ENCODE measurements at places on chromosomes 1 and 21.

GRCh38 chr1:230308039-230308438 is 118.1 kb downstream of the PGBD5 start:
- peak; percentile 89 for DNase-seq

- DNase-seq, result no peak
Measured at GRCh38 chr1:213998785-213999184, 11.0 kb downstream of the PROX1 start.

GRCh38 chr1:41371630-41372599 is 10.7 kb downstream of the FOXO6 start:
- DNase-seq, result no peak

DNA sequence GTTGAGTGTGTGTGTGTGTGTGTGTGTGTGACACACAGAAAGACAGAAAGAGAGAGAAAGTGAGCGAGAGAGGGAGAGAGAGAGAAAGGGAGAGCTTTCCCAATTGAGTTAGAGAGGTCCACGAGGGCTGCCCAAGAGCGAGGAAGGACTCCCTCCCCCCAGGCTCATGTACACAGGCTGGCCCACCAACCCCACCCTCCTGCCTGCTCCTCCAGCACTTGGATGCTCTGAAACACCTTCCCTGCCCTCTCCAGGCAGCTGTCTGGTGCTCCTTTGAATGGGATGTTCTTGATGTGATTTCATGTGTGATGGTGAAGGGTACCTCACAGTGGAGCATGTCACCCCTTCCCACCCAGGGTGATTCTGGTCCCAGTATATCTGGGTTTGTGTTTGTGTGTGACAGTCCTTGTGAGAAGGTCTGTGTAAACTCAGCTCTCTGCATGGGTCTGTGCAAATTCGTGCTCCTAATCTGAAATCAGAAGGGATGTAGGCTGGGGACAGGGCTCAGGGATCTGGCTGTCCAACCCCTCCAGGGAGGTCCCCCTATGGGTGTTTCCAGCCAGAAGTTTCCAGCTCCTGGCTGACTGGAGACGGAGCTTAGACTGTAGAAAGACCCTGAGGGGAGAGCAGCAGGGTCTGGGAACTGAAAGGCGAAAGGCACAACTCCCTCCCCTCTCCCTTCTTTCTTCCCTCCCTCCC is 6.8 kb upstream of the PEAR1 start:
- DNase-seq, result no peak

DNA sequence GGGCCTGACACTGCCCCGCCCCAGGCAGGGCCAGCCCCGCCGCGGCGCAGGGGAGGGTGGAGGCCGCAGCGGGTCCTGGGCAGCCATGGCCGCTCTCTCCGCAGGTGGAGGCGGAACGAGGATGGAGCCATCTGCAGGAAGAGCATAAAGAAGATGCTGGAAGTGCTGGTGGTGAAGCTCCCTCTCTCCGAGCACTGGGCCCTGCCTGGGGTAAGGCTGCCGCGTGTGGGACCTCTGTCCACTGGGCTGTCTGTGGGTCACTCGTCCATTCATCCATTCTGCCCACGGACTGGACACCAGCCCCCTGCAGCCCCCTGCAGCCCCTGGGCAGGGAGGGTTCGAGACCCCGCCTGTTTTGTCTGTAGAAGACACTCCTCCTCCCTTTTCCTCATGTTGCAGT is 18.4 kb upstream of the LRRC3 start:
- DNase-seq, result no peak

DNA sequence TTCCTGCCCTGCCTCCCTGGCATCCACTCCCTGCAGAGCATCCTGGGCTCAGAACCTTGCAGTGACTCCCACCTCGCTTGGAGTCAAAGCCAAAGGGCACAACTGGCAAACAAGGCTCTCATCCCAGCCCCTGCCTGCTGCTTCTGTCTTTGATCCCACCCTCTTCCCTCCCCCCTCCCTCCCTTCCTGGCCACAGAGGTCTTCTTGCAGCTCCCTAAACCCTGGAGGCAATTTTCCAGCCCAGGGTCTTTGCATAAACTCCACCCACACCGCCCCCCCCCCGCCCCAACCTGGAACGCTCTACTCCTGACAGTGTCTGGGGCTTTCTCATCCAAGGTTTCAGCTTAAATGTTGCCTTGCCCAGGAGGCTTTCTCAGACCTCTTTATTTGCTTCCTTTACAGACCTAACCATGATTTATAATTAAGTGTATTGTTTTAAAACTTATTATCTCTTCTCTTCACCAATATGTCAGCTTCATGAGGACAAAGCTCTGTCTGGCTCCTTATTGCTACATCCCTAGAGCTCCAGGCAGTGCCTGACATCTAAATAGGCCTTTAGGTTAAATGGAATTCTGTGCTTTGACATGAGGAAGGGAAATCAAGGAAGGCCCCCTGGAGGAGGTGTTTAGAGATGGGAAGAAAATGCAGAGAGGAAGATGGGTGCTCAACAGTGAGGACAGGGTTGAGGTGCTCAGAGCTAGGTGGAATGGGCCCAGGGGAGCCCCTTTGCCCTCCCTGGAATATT is 37.7 kb upstream of the PADI1 start:
- DNase-seq, result no peak

DNA sequence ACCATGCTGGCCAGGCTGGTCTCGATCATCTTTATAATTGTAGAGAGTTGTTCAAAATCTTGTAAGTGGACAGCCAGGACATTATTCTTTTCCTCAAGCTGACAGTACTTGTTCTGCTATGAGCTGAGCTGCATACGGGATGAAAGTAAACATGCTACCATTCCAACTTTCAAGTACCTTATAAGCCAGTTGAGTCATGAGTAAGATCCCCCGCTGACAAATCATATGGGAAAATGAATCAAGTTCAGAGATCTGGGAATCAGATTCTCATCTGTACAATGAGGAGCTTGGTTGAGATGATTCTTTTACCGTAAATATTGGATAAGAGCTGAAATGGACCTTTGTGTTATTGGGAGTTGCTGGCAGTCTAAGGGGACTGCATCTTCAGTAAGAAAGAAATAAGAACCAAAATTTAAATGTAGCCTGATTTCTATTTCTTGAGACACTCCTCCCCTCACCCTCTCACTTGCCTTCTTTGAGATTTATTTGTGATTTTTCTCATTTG is 62.7 kb downstream of the CENPF start:
- DNase-seq, result no peak

DNA sequence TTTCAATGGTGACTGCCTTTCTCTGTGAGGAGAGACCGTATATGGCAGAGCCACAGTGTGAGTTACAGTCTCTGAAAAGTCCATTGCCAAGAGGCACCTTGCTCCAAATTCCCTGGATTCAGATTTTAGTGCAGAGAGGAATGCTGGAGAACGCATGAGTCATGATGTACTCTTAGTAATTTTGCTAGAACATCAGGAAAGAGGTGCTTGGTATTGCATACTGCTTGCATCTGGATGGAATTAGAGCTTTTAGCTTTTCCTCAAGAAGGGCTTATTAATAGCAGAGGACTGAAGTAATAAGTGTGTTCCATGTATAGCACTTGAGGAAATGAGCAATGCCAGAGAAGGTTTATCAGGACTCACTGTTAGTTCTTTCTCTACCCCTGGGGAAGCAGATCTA is 40.5 kb upstream of the AKT3 start:
- DNase-seq, result no peak

- no peak for DNase-seq
Measured at GRCh38 chr1:221688488-221688843, 53.4 kb downstream of the DUSP10 start.

DNA sequence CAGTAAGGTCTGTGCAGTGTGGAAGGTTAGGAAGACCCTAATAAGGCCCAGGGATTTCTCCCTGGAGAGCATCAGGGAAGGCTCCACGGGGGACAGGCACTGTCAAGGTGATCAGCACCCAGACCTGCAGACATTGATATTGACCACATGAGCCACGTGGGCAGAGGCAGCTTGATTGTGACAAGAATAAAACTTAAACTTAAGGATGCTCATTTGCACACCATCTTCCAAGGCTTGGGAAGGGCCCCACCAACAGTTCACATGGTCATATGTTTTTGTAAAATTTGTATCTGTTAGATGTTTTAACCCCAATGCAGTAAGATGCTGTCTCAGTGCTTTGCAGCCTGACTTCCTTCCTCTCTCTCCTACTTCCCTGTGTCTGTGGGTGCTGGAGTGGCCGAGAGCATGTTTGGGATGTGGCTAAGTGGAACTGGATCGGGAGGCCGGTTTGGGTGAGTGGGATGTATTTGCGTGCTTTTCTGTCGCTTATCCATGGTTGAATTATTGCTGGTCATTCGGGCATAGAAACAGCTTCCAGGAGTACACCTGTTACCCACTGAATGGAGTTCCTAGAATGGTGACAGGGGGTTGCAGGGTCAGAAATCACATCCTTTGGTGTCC is 49.8 kb upstream of the OLIG2 start:
- no peak for DNase-seq

- DNase-seq, result no peak
Measured at GRCh38 chr1:20896826-20897225, 109.7 kb upstream of the HP1BP3 start.

- no peak for DNase-seq
Measured at GRCh38 chr1:162386292-162387225, 5.0 kb downstream of the C1orf226 start.

GRCh38 chr1:78003882-78004718 is 639 bp upstream of the DNAJB4 start:
- peak; percentile 77 for DNase-seq

GRCh38 chr1:64567426-64568170 is 97.7 kb downstream of the CACHD1 start:
- DNase-seq, result peak; percentile 13

GRCh38 chr1:27564710-27565649 is 39.0 kb downstream of the AHDC1 start:
- no peak for DNase-seq

- no peak for DNase-seq
Measured at GRCh38 chr1:91699339-91699974, 186.5 kb downstream of the TGFBR3 start.

- no peak for DNase-seq
Measured at GRCh38 chr21:29737186-29737585, 202.6 kb downstream of the GRIK1 start.

DNA sequence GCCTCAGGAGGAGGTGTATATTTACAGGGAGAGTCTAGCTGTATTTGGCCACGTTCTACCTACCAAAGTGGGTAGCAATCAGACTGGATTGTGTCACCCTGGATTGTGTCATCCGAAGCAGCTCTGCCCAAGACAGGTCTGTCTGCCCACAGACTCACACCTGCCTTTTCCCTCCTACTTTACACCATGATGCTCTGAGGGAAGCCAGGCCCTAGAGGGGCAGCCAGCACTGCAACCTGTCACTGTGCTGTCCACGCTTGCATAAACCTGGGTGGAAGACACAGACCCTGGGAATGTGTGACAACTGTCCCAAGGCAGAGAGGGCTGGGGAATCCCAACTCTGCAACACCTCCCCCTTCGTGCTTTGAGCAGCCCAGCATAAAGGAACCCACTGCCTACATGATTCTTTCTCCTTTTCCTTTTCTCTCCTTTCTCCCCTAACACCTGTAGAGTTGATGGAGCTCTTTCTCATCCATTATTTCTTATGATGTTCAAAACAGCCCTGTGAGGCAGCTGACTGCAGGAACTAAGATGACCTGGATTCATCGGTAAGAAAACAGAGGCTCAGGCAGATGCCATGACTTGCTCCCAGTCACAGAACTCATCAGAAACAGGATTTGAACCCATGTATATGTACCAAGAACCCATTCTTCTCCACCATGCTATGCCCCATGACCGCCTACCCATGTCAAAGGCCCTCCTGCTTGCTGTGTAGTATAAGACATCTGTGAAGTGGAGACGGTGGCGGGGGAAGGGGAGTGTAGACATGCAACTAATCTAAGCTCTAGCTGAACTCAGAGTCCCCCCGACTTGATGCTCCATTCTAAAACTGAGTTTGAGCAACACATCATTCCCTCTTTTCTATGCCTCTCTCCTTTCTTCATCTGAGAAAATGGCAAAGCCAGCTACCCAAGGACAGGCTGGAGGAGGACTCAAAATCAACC is 55.9 kb downstream of the ITPKB start:
- DNase-seq, result no peak

DNA sequence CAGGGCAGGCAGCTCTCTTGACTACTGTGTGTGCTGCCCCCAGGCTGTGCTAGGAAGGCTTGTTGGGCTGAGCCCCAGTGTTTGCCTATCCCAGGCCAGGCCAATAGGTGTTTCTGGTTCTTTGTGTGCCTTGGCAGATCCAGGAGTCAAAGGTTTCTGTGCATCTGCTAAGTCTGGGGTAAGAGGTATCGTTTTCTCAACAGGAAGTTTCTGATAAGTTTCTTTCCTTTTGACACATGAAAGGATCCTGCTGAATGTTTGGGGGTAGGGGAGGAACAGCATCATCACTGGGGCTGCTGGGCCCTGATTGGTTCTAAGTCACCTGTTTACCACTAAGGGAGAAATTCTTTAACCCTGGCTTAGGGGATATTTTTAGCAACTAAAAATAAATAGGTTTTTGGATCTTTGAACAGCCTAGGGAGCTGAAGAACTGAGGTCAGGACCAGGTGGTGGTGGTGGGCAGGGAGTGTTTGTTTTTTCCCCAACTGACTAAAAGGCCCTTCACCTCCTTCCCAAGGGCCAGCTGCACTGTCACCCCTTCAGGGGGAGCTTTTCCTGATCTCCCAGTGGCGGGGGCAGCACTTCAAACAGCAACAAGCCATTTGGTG is 85.1 kb downstream of the KCNN3 start:
- peak; percentile 46 for DNase-seq
